EH (cell line): ENCODE measurements at places on chromosomes 4 and X.
A peak's percentile ranks its signal among the peaks of the same experiment; 100 is the strongest.

DNA sequence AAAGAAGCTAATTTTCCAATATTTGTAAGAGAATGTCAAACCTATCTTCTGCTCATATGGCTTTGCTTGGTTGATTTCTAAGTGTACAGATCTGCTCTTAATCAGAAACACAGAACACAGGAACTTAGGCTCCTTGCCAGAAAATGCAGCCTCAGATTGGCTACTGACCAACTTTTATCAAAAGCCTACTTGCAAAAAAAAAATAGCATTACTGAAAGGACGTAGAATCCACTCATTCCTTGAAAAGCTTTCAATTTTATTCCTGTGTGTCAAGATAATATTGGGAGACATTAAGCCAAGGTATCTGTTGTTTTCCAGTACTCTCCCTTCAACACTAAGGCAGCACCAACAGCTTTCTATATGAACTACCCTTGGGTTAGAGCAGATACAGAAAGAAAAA is 127.6 kb upstream of the INTU start:
- DNase-seq: peak; percentile 41

GRCh38 chr4:8297141-8297601 is 27.6 kb downstream of the HTRA3 start:
- no peak for DNase-seq

GRCh38 chr4:108146819-108147218 is 21.9 kb downstream of the LEF1 start:
- no peak for DNase-seq

DNA sequence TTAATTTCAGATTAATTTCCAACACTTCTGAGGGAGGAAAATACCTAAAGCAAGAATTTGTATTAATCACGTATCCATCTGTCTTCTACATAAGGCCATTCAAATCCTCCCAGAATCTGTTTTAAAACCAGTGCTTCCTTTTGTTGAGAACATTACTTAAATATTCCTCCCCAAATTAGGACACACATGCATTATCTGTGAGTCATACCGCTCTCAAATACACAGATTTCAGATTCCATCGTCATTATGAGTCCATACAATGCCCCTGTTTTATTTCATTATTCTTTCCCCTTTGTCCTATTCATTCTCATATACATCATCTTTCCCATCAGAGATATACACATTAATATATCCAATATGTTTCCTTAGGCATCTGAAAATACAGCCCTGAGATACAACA is 57.3 kb upstream of the PRSS12 start:
- DNase-seq: peak; percentile 85

GRCh38 chrX:106725931-106726330 is 570 bp upstream of the RNF128 start:
- peak; percentile 1 for DNase-seq

DNA sequence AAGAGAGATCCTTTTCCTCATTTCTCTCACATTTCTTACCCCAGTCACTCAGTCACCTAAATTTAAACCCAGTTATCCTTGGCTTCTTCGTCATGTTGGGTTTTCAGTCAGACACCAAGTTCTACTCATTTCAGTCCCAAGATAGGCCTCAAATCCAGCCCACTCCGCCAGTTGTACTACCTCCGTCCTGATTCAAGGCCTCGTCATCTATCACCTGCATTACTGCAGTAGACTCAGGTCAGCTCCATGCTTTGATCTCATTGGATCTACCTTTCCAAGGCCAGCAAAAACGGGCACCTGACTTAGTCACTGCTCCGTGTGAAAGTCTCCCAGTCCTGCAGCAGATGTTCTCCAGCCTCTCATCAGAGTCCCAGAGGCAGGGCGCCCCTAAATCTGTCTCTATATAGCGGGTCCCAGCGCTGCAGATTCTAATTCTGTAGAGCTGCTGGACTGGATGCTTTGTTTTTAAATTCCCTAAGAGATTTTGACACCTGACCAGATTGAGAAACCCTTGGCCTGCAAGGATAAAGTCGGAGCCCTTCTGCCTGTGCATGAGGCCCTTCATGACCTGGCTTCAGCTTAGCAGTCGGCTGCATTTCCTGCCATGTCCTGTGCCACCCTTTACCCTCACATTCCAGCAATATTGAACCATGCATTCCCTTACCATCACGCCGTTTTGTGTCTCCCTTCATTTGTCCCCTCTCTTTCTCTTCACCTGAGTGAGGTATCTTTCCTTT is 53.7 kb downstream of the ZFX start:
- DNase-seq: no peak

DNA sequence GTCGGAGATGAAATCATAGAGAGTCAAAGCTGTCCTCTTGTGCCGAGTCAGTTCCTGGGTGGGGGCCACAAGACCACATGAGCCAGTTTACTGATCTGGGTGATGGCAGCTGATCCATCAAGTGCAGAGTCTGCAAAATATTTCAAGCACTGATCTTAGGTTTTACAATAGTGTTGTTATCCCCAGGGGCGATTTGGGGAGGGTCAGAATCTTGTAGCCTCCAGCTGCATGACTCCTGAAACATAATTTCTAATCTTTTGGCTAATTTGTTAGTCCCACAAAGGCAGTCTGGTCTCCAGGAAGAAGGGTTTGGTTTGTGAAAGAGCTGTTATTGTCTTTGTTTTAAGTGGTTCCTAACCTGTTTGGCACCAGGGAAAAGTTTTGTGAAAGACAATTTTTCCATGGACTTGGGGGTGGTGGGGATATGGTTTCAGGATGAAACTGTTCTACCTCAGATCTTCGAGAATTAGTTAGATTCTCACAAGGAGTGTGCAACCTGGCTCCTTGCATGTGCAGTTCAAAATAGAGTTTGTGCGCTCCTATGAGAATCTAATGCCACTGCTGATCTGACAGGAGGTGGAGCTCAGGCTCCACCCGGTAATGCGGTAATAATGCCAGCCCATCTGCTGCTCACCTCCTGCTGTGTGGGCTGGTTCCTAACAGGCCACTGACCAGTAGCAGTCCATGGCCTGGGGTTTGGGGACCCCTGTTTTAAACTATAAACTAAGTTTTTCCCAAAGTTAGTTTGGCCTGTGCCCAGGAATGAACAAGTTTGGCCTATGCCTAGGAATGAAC is 29.2 kb downstream of the METAP1 start:
- DNase-seq: no peak

DNA sequence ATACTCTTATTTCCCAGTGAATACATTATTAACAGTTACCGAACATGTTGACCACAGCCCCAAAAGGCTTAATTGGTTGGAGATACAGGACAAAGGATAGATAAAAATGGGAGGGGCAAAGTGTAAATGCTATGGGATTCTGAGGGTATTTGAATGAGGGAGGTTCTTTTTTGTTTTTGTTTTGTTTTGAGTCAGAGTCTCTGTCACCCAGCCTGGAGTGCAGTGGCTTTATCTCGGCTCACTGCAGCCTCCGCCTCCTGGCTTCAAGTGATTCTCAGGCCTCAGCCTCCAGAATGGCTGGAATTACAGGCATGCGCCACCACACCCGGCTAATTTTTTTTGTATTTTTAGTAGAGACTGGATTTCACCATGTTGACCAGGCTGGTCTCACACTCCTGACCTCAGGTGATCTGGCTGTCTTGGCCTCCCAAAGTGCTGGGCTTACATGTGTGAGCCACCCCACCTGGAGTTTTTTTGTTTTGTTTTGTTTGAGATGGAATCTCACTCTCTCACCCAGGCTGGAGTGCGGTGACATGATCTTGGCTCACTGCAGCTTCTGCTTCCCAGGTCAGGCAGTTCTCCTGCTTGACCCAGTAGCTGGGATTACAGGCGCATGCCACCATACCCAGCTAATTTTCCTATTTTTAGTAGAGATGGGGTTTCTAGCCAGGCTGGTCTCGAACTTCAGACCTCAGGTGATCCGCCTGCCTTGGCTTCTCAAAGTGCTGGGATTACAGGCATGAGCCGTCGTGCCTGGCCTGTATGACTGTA is 9.0 kb downstream of the UBE2K start:
- peak; percentile 80 for DNase-seq

DNA sequence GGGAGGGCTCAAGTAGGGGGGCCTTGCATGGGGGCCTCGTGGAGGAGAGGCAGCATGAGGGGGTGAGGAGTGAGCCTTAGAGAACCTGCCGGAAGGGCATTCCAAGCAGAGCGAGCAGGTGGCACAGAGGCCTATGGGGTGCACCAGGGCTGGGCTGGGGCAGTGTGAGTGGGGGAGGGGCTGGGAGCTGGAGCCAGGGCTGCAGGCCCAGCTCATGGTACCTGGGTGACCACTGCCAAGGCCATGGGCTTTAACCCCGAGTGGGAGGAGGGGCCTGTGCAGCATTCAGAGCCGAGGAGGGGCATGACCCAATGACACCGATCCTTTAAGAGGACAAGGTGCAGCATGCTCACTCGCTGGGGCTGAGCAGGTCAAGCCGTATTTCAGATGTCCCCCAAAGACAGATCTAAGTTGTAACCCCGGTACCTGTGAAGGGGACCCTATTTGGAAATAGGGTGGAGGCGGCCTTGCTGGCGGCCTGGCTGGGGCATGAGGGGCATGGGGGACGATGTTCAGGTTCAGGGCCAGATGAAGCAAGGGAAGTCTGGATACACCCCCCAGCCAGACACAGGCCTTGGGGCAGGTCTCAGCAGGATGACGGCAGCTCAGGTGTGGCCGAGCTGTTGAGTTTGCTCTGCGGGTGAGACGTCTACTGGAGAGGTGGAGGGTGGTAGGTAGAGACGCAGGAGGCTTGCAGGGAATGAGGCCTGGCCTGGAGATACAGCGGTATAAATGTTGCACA is 137.0 kb downstream of the CPZ start:
- no peak for DNase-seq

GRCh38 chrX:134622813-134623185 is 35.5 kb downstream of the PLAC1 start:
- peak; percentile 76 for DNase-seq

DNA sequence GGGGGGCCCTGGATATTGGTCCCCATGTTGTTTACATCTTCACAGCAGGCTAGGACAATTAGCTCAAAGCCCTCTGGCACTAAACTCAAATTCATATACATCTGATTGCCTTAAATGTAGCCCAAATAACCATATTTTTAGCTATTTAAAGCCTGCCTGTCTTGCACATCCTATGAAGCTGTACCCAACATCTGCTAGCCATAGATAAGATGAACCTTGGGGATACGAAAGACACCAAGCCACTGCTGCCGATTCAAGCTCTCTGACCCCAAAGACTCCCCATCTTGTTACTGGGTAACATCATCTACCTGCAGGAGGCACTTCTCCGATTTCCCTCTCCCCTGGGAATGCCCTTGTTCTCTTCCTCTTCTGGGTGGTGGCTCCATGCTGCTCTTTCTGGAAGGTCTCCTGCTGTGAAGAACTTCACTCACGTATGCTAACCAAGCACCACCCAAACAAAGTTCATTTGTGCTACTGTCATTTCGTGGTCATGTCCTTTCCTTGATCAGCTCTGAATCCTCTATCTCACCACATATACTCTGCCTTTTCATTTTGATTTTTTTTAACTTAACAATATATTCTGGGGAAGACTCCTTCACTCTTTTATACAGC is 107.7 kb upstream of the ATXN3L start:
- DNase-seq: no peak

DNA sequence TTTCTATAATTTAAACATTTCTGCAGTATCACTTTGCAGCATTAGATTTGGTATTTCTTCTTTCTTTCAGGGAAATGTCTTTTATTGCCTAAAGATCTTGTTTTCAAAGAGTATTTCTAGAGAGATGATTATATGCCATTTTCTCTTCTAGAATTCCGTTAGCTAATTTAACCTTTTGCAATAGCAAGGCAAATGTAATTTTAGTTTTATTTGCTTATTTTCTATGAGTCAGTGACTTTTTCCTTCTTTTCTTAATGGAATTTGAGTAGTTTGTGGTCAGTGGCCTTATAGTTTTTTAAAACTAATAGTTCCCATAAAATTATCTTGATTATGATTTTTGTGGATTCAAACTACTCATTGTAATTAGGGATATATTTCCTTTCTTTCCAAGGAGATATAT is 72.2 kb downstream of the CCKAR start:
- DNase-seq: peak; percentile 34

DNA sequence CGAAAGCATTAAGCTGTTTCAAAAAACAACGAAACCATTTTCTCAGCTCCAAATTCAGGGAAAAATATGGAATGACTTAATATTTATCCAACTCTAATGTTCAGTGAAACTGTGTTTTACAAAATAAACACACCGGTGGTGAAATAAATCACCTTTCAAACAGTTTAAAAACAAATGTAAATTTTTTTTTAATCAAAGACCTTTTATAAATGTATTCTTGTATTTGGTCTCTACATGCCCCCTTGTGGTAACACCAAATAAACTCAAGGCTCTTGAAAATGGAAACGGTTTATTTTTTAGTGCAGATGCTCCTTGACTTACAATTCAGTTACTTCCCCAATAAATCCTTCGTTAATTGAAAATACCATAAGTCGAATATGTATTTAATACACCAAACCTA is 45.8 kb upstream of the ITM2A start:
- DNase-seq: no peak

- DNase-seq: no peak
Measured at GRCh38 chr4:4330794-4331193, 40.7 kb downstream of the ZBTB49 start.

GRCh38 chrX:10471418-10471817 is 149.0 kb downstream of the MID1 start:
- DNase-seq: peak; percentile 61

- peak; percentile 10 for DNase-seq
Measured at GRCh38 chr4:80185787-80186548, 11.3 kb upstream of the PRDM8 start.

GRCh38 chrX:1147611-1148515 is 64.6 kb downstream of the CRLF2 start:
- no peak for DNase-seq

DNA sequence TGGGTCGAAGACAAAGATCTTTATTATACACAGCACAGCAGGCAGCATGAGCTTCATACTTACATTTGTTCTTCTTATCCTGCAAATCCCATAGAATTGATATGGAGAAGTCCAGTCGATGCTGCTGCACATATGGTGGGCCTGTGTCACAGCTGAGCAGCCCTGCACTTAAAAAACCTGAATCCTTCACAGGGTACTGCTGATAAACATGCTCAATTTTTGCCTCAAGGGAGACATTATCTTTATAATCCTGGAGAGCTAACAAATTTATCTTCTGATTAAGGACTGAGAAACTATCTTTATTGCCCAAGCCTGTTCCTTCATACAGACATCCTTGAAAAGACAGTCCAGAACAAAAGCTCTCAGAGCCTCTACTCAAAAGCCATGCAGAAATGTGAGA is 434.4 kb upstream of the FAM47C start:
- DNase-seq: no peak

DNA sequence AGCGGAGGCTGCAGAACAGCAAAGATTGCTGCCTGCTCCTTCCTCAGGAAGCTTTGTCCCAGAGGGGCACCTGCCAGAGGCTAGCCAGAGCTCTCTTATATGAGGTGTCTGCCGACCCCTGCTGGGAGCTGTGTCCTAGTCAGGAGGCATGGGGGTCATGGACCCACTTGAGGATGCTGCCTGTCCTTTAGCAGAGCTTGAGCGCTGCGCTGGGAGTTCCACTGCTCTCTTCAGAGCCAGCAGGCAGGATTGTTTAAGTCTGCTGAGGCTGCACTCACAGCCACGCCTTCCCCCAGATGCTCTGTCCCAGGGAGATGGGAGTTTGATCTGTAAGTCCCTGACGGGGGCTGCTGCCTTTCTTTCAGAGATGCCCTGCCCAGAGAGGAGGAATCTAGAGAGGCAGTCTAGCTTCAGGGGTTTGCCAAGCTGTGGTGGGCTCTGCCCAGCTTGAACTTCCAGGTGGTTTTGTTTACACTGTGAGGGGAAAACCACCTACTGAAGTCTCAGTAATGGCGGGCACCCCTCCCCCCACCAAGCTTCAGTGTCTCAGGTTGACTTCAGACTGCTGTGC is 10.9 kb downstream of the DCK start:
- DNase-seq: no peak

- DNase-seq: no peak
Measured at GRCh38 chr4:8326206-8326605, 56.7 kb downstream of the HTRA3 start.

- DNase-seq: no peak
Measured at GRCh38 chrX:132958091-132958703, at the start of gene HS6ST2. TSS of gene HS6ST2 (minus strand) at chrX:132958629.
